ENCODE measurements at places on chromosomes 13 and 19.

DNA sequence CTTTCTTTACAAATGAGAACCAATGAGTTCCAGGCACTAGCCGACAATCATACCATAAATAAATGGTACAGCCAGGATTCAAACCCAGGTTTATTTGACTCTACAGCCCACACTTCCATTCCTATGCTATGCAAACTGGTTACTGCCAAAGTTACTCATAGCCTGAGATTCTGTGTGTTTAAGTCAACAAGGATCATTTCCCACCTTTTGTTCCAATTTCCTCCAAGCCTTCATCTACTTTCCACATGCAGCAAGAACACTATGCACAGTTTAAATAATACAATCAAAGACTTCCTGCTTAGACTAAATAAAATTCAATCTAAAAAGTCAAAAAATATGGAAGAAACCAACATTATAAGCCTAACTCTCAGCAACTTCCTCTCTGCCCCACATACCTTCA, 59.2 kb upstream of the KLF12 start:
- no peak for DNase-seq

DNA sequence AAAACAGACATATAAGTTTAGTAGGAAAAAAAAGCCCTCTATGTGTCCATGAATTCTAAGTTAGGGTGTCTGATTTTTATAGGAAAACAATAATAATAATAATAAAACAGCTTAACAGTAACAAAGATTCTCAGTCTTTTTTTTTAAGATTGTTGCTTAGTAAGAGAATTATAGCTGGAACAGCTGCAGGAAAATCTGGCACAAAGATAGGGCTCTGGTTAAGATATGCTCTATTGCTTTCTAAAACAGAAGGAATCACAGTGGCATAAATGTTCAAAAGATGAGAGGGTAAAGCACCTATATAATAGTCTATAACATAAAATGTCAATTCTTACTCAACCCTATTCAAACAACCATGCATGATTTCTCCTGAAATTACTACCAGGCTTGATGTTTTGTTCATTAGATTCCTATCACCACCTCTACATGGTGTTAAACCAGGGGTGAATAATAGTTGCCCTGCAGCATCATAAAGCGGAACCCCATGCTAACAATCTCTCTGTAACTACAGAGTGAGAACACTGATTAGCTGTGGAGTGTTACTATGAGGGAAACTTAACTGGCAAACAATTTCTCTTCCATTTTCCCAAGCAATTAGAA, 541.4 kb upstream of the MIR17HG start:
- no peak for DNase-seq

DNA sequence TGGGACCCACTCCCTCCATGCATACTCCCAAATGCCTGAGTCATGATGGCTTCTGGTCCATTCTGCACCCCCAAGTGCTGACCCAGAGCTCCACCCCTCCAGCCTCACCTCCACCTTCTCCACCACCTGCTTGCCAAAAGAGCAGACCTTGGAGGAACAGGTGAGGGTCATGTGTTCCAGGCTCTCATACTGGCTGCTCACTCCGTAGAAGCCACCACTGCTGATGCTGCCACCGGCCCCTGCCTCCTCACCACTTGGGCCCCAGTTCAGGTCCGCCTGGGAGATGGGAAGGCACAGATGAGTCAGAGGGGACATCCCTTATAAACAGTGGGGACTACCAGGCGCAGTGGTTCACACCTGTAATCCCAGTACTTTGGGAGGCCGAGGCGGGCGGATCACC, 7.9 kb downstream of the CD37 start:
- no peak for DNase-seq

DNA sequence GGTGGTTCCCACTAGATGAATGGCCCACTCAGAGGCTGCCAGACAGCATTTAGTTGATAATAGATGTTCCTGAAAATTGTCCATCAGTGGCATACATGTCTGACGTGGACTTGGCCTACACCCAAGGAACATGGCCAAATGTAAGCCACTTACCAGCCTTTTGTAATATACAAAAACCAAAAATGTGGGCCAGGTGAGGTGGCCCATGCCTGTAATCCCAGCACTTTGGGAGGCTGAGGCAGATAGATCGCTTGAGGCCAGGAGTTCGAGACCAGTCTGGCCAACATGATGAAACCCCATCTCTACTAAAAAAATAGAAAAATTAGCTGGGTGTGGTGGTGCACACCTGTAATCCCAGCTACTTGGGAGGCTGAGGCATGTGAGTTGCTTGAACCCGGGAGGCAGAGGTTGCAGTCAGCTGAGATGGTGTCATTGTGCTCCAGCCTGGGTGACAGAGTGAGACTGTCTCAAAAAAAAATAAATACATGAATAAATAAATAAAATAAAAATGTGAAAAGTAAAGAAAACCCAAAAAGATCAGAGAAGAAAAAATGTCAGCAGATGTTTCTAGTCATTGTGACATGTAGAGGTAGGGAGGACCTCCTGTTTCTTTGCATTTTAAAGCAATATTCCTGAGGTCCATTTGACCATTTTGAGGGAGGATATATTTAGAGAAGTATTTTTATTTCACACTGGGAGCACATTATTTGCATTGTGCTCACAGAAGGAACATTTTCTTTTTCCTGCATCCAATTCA, 7.1 kb upstream of the WTIP start:
- no peak for DNase-seq

GRCh38 chr19:40216013-40216776, 2.0 kb downstream of the TTC9B start:
- peak; percentile 60 for DNase-seq

DNA sequence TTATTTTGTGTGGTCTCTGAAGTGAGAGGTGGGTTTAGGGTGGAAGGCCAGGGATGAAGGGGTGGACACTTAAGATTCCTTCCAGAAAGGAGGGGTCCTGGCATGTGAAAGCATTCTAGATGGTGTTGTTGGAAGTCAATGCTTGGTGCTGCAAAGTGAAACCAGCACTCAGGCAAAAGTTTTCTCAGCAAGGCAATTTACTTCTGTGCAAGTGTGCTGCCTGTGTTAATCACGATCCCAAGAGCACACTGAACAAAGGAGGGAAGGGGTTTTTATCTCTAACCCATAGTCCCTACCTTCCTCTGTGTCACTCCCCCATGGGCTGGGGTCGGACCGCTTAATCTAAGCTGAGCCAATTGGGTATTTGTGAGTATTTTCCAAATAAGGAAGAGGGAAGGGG, 1.3 kb downstream of the ZNF134 start:
- DNase-seq = no peak

- peak; percentile 92 for DNase-seq
Measured at GRCh38 chr19:16361926-16362325, 37.3 kb downstream of the KLF2 start.

GRCh38 chr13:31131470-31131961, 30.2 kb downstream of the HSPH1 start:
- DNase-seq = no peak

- no peak for DNase-seq
Measured at GRCh38 chr13:109381546-109382180, 404.7 kb downstream of the IRS2 start.

DNA sequence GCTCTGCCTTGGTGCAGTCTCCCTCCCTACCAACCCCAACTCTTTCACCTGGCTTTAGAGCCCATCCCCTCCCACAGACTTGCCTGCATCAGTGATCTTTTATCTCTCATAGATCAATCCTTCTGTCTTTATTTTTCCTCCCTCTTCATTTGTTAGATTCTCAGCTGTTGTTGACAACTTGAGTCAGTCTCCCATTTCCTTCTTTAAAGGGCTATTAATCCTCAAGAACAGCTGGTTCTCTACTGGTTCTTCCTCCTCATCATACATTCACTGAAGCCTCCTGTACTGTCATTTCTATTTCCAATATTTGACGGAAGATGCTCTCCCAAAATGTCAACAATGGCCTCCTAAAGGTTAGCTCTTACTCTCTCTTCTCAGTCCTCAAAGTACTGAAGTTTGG, 408.2 kb downstream of the TBC1D4 start:
- peak; percentile 52 for DNase-seq

DNA sequence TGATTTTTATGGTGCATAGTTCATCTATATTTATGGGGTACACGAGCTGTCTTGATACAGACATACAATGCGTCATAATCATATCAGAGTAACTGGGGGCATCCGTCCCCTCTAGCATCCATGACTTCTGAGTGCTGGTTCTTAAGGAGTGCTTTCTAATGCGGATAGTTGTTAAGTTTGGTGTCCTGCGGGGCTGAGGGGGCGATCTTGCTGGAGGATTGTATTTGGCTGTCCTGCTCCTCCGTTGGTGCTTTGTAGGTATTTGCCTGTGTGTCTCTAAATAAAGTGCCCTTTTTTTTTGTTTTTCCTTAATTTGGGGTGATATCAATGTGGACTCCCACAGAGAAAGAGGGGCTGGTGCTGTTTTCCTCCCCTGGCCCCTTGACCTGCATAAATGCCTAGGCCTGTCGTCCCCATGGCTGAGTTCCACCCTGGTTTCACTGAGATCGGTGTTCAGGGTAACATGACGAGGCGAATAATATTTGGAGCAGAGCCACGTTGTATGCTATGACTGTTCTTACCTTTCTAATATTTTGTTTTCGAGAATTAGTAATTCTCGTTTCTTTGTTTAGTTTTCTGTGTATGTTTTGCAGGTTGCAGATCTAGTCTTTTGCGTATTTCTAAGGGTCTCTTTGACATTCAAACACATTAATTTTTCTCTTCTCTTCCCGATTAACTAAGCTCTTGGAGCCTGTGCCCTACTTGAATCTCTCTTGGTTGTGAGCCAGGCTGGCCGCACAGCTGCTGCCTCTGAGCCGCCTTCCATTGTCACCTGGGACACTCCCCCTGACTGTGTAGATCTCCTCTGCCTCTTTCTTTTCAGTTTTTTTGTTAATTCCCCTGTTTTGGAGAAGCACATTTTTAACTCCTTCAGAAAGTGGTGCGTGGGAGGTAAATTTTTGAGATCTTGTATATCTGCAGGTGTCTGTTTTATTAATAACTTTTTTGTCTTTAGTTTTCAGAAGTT, 100.3 kb downstream of the ARHGEF7 start:
- DNase-seq = no peak

GRCh38 chr13:51152701-51153100, 41.6 kb upstream of the C13orf42 start:
- peak; percentile 87 for DNase-seq

DNA sequence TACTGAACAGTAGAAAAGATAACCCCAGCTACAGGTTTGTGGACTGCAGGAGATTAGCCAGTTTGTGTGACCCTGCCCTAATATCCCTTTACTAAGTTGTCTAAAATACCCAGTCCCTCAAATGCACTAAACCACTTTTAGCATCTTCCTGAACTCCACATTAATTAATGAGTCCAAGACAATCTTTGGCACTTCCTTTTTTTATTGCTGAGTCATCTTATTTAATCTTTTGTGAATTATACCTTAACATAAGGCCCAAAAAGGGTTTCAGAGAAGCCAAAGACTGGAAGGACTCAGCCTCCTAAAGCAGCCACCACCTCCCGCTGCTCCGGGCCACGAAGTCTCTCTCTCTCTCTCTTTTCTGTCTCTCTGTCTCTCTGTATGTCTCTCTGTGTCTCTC, 48.8 kb upstream of the PDCD5 start:
- no peak for DNase-seq

GRCh38 chr13:99865420-99865930, 106.1 kb downstream of the ZIC5 start:
- no peak for DNase-seq

- peak; percentile 13 for DNase-seq
Measured at GRCh38 chr13:40662866-40663265, 3.6 kb downstream of the FOXO1 start.

DNA sequence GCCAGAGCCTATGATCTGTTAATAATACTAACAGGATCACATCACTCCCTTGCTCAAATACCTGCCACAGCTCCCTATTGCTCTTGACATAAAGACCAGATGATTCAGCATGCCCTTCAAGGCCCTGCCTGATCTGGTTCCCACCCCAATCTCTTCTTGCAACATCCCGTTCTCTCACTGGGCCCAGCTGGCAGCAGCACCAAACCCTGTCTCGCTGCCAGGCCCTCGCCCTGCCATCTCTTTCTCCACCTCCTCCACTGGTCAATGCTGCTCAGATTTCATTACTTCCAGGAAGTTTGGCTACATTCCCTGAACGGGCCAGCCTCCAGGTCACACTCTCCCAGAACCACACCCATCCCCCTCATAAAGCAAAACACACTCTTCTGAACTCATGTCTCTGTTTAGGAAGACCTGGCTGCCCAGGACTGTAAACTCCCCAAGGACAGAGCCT, 8.6 kb upstream of the BCAT2 start:
- no peak for DNase-seq

DNA sequence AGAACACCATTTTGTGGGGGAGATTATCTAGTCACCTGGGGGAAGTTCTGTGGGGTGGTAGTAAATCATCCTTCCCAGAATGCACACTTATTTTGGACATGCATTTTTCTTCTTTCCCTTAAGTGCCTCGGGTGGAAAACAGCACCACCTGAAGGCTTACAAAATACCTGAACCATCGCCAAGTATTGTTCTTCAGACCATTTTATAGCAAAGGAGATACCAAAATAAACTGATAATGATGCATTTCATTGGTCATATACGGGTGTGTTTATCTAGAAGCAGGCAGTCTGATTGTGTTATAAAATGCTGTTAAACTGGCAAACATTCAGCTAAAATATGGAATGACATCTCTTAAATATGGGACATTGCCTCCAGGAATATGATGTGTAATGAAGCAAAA, 1034.7 kb downstream of the SLITRK1 start:
- DNase-seq = peak; percentile 19

DNA sequence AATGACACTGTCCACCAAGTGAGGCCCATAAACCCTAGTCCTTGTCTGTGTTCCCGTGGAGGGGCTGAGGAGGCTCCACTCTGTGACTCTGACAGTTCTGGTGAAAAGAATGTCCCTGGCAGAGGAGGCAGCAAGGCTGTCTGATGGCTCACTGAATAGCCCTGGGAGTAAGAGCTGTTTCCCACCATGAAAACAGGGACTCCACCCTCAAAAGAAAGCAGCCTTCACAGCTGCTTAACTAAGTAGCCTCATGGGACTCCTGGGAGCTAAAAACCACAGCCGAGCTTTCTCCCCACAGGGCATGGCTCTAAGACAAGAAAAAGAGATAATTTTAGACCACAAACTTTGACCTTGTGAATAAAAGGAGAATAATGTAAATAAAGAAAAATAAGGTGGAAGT, 135.1 kb upstream of the FRY start:
- DNase-seq = no peak

- DNase-seq = no peak
Measured at GRCh38 chr19:51729781-51730180, 6.0 kb upstream of the HAS1 start.

DNA sequence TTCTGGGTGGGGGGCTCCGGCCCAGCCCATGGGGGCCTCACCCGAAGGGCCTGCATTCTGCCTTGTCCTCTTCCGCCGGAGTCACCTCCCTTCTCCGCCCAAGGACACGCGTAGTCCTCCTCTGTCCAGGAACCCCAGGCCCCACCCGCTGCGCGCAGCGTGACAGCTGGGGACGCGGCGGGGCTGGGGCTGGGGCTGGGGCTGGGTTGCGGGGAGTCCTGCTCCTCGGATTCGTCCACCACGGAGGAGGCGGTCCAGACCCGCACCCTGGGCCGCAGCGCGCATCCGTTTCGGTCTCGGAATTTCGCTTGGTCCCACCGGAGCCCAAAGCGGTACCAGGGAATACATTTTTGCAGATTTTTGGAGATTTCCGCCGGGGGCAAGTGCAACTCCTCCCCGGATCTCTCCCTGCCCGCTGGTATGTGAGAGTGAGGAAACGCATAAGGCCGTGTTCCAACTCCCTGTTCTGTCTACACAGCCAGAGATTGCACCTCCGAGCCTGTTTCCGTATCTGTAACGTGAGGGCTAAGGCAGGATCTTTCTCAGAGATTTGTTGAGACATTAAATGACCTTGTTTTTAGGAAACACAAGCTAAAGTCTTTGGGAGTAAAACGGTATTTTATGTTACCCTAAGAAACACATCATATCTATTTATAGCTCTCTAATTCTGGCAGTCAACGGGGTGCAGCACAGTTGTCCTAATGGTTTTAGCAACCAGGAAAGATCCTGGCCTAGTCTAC, at the start of gene COX7A1:
Gene COX7A1, minus strand, starts transcription at position 96 of the 740 bp plus-strand sequence. Its CDS starts 40 bp downstream, at position 56.
- DNase-seq = no peak
